ENCODE measurements at places on chromosomes 7 and 10. TPM values are rescaled to one million over a fixed set of nuclear protein-coding genes. Genes with fewer than 3 reads are reported as not detected.

Gene FAM237B
- not detected for total RNA-seq

Gene ADCYAP1R1
- total RNA-seq = 24.1 TPM

Gene NUPR2
- total RNA-seq = not detected

Gene PPP1R3C
- 33.9 TPM for total RNA-seq

Gene NPTX2
- 12.6 TPM for total RNA-seq

DNA sequence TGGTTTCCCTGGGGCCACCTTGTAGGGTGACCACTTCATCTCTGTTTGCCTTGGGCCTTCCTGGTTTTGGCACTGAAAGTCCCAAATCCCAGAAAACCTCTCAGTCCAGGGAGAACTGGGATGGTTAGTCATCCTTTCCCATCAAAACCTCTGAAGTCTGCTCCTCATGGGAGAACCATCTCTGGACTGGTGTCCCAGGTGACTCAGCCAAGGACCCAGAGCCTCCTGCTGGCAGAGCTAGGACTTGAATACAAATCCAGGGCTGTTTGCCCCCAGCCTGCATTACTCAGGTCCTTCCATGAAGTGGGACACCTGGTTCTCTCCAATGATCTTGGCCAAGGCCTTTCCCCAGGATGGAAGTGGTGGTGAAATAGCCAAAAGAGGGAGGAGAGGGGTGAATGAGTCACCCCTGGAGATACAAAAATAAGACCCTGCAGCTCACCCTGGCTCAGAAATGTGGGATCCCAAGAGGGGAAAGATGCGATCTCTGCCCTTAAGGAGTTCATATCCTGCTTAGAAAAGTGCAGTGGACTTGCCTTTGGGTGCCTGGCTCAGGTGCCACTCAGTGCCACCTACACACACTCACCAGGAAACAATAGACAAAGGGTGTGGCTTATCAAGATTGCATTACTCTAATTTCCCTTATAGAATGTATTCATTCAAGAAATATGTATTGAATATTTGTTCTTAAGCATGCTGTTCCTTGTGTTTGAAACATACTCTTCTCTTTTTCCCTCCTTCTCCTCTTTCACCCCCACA is 22.0 kb downstream of the ADRA2A start:
- no peaks in the 10 kb centered on the region for H3K27me3 ChIP-seq
- no peaks in the 10 kb centered on the region for H3K4me1 ChIP-seq
- DNase-seq = no peak
- no peak overlapping the region for H3K27ac ChIP-seq
- H3K36me3 ChIP-seq = no peaks in the 10 kb centered on the region
- no peak overlapping the region for H3K4me3 ChIP-seq

GRCh38 chr7:140915935-140916555 is 8.7 kb downstream of the BRAF start:
- H3K4me1 ChIP-seq = no peaks in the 10 kb centered on the region
- H3K36me3 ChIP-seq = no peaks in the 10 kb centered on the region
- no peak for DNase-seq

GRCh38 chr10:6920072-6921019 is 340.3 kb upstream of the PRKCQ start:
- H3K27me3 ChIP-seq = peaks cover 12% of the 10 kb centered on the region
- peaks cover 10% of the 10 kb centered on the region for H3K4me1 ChIP-seq
- no peak overlapping the region for H3K27ac ChIP-seq
- DNase-seq = peak; percentile 82

GRCh38 chr10:12628964-12629766 is 279.8 kb downstream of the CAMK1D start:
- no peak for DNase-seq
- H3K27ac ChIP-seq = no peak overlapping the region
- no peaks in the 10 kb centered on the region for H3K36me3 ChIP-seq
- H3K4me3 ChIP-seq = no peak overlapping the region

DNA sequence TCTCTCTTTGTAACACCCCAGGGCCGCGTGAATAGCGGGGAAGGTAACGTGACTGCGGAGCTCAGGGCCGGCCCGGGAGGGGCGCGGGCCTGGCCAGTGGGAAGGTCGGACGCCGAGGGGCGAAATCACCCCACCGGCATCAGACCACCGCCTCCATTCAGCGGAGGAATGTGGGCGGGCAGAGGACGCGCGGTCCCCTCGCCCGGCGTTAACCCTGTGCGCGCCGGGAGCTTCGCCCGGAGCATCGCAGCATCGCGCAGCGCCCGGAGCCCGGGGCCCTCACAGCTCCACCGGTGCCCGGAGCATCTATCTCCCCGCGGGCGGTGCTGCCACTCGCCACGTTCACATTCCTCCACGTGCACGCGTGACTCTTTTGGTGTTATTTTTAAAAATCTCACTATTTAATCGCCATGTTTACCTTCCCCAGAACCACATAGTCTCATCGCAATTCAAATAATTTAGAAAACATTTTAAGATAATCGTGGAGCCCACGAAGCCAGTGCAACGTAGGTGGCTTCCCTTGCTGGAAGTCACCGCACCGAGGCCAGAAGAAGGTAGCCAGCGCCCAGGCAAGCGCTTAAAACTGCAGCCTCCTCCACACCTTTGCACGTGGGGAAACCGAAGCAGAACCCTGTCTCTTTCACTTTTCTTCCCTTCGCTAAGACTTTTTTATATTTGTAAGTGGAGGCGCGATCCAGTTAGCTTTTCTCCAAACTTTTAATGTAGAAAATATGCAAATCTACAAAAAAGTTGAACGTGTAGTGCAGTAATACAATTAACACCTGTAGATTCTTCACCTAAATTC is 21.8 kb downstream of the FGFBP3 start:
- H3K36me3 ChIP-seq = no peaks in the 10 kb centered on the region
- H3K4me3 ChIP-seq = peak overlapping the region; percentile 37
- peaks cover 20% of the 10 kb centered on the region for H3K4me1 ChIP-seq

DNA sequence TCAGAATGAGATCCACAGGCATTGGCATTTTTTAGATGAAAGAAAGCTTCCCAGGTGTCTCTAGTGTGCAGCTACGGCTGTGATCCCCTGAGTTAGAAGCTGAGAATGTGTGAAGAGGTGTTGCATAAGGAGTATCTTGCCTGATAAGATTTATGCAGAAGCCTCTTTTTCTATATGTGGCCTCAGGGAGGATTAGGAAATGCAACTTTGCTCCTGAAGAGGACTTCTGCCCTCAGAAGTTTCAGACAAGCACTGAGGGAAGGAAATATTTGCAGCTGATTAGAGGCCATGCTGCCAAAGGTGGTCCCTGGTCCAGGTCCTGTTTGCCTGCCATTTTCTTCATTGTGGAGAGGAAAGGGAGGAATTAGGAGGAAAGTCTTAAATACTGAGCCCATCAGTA is 551.8 kb downstream of the PHTF2 start:
- DNase-seq = no peak
- no peak overlapping the region for H3K27ac ChIP-seq
- no peaks in the 10 kb centered on the region for H3K27me3 ChIP-seq
- H3K4me1 ChIP-seq = peaks cover 14% of the 10 kb centered on the region
- H3K4me3 ChIP-seq = no peak overlapping the region
- H3K36me3 ChIP-seq = no peaks in the 10 kb centered on the region

DNA sequence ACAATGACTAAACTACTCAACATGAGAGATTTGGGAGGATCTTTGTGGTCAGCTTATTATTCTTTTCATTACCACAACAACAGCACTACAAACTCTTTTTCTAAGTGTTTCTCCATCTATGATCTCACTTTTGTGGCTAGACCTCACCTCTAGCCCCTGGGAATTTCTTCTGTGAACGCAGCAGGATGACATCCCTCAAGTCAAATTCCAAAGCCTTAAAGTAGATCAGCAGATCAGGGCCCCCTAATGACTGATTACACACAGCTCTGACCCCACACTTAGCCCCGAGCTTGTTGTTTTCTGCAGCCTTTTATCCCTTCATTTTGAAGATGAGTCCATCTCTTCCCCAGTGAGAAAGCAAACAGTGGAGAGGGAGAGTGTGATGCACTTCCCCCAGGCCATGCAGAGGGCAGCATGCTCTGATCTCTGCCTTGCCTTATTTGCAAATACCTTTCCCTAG is 27.3 kb downstream of the TFAM start:
- H3K27me3 ChIP-seq = no peaks in the 10 kb centered on the region
- H3K4me1 ChIP-seq = peaks cover 5% of the 10 kb centered on the region
- no peak for DNase-seq
- no peak overlapping the region for H3K27ac ChIP-seq
- H3K4me3 ChIP-seq = no peak overlapping the region
- no peaks in the 10 kb centered on the region for H3K36me3 ChIP-seq

- no peaks in the 10 kb centered on the region for H3K4me1 ChIP-seq
- H3K27me3 ChIP-seq = no peaks in the 10 kb centered on the region
- no peaks in the 10 kb centered on the region for H3K36me3 ChIP-seq
- DNase-seq = no peak
Observed at GRCh38 chr7:111172564-111173257, 81.8 kb downstream of the LRRN3 start.

DNA sequence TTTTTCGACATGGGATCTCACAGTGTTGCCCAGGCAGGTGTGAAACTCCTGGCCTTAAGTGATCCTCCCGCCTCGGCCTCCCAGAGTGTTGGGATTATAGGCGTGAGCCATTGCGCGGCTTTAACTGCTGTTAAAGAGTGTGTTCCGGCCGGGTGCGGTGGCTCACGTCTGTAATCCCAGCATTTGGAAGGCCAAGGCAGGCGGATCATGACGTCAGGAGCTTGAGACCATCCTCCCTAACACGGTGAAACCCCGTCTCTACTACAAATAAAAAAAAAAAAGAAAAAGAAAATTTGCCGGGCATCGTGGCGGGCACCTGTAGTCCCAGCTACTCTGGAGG is 1.1 kb downstream of the RABGEF1 start:
- H3K4me1 ChIP-seq = peaks cover 36% of the 10 kb centered on the region
- DNase-seq = peak; percentile 73
- H3K27ac ChIP-seq = peak overlapping the region; percentile 92
- H3K4me3 ChIP-seq = peak overlapping the region; percentile 72
- H3K36me3 ChIP-seq = no peaks in the 10 kb centered on the region

- no peak for DNase-seq
- H3K4me3 ChIP-seq = no peak overlapping the region
- no peaks in the 10 kb centered on the region for H3K27me3 ChIP-seq
Observed at GRCh38 chr7:155741805-155742204, 70.5 kb downstream of the SHH start.

GRCh38 chr7:31724696-31725095 is 37.7 kb downstream of the PPP1R17 start:
- DNase-seq = no peak
- no peaks in the 10 kb centered on the region for H3K4me1 ChIP-seq

- no peak overlapping the region for H3K27ac ChIP-seq
- no peaks in the 10 kb centered on the region for H3K4me1 ChIP-seq
- no peaks in the 10 kb centered on the region for H3K27me3 ChIP-seq
- DNase-seq = no peak
- H3K4me3 ChIP-seq = no peak overlapping the region
- no peaks in the 10 kb centered on the region for H3K36me3 ChIP-seq
Observed at GRCh38 chr10:131638049-131638879, 262.5 kb upstream of the PPP2R2D start.
